Inflammatory macrophage (primary cell): ENCODE measurements at places on chromosomes 7 and 10.

GRCh38 chr10:86071758-86072157 is 294.8 kb downstream of the GRID1 start:
- DNase-seq: no peak

DNA sequence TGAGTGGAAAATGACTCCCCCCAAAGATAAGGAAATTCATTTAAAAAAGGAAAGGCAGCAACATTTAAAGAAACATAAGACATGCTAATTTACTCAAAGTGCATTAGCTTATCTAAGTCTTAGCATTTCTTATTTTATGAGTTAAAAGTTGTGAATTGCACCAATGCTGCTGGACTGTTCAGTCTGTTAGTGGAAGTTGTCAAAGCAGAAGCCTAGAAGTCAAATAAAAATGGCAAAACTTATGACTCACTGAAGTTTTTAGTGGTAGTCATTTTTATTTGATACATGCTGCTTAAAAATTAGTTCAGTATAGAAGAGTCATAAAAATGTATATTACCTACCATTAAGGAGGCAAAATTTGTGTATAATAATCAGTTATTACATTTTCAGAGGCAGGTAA is 90.8 kb upstream of the FGL2 start:
- no peak for DNase-seq

DNA sequence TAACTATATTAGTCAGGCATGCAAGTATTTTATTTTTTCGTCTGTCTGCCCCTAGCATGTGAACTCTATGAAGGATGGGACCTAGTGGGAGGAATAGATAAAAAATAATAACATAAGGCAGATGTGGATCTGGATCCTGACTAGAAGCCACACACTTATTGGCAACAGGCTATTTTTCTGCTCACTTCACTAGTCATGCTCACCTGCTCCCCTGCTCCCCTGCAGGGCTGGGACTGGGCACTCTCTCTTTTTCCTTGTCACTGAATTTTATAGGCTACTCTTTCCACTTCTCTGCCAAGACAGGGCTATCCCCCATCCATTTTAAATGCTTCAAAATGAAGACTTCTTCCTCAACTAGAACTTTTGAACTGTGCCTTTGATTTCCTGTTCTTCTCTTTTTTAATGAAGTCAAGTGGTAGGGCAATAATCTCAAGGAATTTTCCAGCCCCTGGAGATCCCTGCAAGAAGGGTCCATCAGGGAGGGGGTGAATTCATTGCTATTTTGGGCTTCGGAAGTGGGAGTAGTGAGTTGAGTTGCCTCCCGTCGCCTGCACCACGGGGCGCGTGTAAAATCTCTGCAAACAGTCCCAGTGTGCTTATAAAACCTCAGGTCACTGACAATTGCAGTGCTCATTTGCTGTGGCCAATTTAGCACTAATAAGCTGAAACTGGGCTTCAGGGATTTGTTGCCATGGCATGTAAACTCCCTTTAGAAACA is 156.7 kb upstream of the NPVF start:
- no peak for DNase-seq

DNA sequence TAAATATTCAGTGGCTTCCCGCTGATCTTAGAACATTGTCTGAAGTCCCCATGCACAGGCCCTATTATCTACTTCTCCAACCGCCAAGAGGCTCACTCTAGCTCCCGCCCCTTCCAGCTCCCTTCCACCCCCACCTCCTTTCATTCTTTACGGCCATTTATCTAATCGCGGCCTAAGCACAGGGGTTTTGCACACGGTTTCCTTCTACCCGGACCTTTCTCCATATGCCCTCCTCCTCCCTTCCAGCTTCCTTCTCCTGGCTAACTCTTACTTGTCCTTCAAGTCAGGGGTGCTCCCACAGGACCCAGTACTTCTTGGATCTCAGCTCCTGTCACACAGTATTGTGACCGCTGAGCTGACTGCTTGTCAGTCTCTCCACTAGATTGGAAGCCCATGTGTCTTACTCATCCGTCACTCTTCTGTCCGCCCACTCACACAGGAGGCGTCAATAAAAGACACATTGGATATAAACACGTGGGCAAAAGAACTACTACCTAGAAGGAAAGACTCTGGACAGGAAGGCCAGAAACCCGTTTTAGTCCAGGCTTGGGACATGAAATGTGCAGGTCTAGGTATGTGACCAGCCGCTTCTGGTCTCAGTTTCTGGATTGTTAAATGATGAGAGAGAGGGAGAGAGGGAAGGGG is 20.2 kb upstream of the HPS1 start:
- DNase-seq: no peak

GRCh38 chr10:129954492-129955315 is 9.4 kb downstream of the EBF3 start:
- DNase-seq: no peak

DNA sequence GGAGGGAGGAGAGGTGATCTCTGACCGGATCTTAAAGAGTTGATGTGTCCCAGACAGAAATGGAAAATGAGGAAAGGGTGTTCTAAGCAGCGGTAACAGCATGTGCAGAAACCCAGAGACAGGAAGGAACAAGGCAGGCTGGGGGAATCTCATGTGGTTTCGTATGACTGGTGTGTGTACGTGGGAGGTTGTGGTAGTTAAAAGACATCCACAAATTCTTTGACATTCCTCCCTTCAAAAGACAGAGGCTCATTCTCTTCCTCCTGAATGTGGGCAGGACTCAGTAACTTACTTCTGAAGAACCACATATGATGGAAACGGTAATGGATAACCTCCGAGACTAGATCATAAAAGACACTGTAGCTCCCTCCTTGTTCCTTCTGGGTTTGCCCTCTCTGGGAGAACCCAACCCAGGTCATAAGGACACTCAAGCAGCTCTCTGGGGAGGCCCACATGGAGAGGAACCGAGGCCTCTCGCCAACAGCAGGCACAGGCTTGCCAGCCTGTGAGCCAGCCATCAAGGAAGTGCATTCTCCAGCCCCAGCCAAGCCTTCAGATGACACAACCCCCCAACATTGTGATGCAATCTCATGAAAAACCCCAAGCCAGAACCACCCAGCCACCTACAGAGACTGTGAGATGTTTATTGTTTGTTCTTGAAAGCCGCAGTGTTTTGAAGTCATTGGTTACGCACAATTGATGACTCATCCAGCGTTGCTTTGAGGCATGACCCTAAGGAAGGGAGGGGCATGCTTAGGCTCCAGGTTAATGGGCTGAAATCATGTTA is 116.0 kb downstream of the SLIT1 start:
- peak; percentile 55 for DNase-seq

- DNase-seq: no peak
Measured at GRCh38 chr7:126016722-126017121, 1087.1 kb upstream of the POT1 start.

GRCh38 chr7:36312064-36312914 is 77.4 kb upstream of the ANLN start:
- no peak for DNase-seq

GRCh38 chr10:11005725-11006427 is 11.8 kb upstream of the CELF2 start:
- DNase-seq: no peak

DNA sequence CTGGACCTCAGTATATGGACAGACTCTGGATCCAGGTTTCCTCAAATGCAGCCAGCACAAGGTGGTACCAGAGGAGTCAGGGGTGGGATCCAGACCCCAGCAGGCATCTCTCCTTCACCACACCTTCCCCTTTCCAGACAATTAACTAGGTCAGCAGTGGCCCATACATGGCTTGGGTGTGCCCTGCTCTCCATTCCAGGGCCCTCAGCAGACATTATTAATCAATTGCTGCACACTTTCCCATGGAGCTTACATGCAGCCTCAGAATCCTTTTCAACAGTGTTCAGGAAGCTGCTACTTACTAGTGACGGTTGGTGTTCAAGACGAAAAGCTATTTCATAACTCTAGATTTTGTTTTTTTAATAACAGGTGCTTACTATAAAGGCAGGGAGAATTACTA is 6.0 kb downstream of the COL13A1 start:
- no peak for DNase-seq

GRCh38 chr7:133642907-133643306 is 390.0 kb downstream of the EXOC4 start:
- no peak for DNase-seq

DNA sequence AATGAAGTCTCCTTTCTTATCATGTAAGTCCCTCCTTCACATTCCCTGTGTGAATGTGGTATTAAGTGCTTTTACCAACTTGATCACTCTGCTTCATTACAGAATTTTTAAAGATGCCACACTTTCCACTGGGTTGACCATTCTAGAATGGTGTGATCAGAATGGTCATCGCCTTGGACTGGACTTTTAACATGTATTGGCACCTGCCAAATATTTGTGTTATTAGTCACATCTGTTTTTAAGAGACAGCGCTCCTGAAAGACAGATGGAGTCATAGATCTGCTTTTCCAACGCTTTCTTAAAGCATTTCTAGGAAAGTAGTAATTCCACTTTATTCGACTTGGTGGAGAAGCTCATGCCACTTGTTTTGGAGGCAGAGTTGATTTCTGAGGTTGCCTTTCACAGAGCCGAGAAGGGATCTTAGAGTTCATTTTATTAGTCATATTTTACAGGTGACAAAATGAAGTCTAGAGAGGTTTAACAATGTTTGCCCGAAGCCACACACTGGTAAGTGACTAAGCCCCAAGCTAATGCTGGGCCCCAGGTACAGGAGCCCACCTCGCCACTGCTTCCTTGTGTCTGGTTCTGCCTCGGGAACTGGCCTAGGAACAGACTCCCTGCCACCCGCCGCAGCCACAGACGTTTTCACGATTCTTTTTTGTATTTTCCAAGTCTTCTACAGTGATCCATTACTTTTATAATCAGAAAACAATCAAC is 10.4 kb upstream of the BAMBI start:
- DNase-seq: no peak

GRCh38 chr7:106420736-106421135 is 136.0 kb upstream of the NAMPT start:
- DNase-seq: peak; percentile 7

GRCh38 chr7:38660427-38661099 is 29.4 kb upstream of the AMPH start:
- DNase-seq: peak; percentile 77

DNA sequence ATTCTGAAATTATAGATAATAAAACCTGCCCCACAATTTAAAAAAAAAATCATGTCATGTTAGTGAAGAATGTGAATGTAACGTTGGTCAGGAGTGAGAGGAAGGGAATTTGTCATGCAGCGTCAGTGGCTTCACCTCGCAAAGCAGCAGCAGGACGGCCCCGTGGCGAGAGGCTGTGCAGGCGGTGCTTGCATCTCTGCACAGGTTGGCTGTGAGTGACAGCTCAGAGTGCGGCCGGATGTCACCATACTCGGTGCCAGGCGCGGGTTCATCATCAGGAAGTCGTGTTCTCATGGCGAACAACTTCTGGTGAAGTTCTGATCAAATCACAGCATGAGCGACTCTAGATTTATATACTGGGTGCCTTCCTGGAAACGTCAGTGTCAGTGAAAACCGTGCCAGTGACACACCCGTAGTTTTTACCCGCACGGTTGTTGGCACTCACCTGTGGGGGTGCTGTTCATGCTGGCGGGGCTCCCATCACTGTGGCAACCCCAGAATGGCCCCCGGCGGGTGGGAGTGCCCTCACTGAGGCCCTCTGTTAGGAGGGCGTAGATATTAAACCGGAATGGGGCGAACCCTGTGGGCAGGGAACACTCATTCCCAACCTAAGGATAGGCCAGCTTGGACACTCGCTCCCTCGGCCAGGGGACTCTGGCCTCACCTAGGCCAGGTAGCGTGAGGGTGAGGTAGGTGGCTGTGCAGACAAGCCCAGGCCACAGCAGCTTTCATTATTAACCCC is 120.3 kb downstream of the CYTH3 start:
- DNase-seq: no peak

GRCh38 chr7:97167176-97167575 is 49.7 kb downstream of the SDHAF3 start:
- no peak for DNase-seq

DNA sequence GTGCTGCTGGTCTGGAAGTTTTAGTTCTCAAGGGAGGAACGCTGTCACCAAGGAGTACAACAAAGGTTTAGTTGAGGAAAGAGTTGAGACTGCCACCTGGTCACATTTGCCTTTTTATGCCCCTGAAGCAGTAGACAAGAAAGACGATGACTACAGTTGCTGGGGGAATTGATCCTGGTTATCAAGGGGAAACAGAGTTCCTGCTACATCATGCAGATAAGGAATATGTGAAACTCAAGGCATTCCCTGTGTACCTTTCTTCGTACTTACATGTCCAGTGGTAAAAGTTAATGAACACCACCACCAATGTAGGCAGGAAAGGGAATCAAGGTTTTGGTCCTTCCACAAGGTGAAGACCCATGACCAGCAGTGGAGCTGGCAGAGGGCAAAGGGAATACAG is 31.8 kb downstream of the SLC35B4 start:
- no peak for DNase-seq

GRCh38 chr10:57844387-57844998 is 423.2 kb downstream of the IPMK start:
- DNase-seq: no peak

DNA sequence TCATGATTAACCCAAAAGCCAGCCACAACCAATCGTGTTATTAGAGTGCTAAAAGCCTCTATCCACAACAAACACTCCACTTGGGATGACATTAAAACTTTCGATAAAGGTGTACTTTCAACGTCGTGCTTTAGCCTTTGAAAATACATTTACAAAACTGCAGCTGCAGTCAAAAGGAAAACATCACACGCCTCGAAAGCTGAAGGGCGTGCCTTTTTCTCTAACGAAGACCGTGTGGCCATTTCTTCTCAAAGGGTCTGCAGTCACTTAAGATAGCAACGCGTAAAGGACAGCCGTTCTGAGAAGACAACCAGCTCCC is 1.1 kb downstream of the ARHGAP12 start:
- peak; percentile 28 for DNase-seq

DNA sequence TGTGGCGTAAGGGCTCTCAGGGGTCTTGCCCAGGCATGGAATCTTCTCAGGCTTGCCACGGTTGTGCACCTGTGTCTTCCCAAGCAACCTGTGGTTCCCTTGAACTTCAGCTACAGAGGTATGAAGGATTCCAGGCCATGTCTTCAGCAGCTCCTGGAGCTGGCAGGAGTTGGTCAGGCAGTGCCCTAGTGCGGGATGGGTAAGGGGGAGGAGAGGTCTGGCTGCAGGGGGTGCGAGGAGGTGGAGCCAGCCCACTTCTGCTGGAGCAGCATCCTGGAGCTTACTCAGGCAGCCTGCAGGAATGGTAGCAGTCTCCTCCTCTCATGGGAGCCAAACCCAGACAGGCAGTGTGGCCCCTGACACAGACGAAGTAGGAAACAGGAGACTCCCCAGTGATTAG is 3.8 kb upstream of the TRIL start:
- DNase-seq: no peak

DNA sequence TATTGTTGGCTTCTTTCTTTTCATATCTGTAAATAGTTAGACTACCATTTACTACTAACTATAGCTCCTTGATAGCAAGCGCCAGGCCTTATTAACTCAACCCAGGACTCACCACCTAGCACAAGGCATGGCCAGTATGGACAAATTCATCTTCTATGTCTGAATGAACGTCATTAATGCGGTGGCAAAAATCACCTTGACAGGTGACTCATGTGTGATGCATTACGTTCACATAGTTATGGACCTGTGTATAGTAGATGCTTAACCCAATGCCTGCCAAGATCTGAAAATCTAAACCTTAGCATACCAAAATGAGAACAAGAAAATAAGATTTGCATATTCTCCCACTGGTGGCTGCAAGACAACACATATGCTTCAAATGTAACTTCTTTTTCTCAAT is 300.8 kb downstream of the PARD3 start:
- no peak for DNase-seq
